ENCODE measurements at places on chromosomes 2 and 18.

- DNase-seq, result no peak
These were observed 27.5 kb downstream of the MAP3K2 start for GRCh38 chr2:127360242-127360641.

- peak; percentile 31 for DNase-seq
These were observed 90.3 kb upstream of the TFPI start for GRCh38 chr2:187644486-187644885.

DNA sequence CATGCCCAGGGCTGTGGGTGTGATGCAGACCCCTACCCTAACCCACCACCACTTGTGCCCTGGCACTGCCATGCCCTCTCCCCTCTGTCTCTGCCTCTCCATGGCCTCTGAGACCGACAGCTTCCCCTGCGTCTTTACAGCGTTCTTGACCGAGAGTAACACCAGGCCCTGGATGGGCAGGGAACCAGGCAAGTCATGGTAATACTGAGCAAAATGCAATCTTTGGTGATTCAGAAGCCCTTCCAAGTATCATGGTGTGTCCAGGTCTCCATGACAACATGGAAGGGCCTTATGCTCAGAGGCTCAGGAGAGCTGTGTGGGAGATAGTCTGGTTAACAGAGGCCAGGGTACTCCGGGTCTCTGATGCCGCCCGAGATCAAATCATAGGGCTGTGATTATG lies 176.1 kb downstream of the KLHL29 start:
- no peak for DNase-seq

DNA sequence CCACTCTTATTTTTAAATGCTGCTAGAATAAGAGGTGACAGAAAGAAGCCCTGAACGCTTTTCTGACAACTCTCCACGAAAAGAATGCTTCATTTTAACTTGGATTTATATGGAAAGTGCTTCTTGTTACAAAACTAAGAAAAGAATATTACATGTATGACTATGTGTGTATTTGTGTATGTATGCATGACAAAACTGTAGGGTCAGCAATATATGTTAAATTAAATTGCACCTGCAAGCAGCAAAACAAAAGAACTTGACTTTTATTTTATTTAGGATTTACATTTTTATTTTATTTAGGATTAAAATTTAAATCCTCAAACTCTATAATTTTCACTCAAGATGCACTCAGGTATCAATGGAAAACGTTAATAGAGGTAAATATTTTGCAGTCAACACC lies 187.1 kb downstream of the NR4A2 start:
- no peak for DNase-seq

GRCh38 chr2:8290771-8291352 lies 391.0 kb upstream of the ID2 start:
- no peak for DNase-seq

GRCh38 chr2:149400997-149401396 lies 70.6 kb downstream of the LYPD6 start:
- DNase-seq, result peak; percentile 87

DNA sequence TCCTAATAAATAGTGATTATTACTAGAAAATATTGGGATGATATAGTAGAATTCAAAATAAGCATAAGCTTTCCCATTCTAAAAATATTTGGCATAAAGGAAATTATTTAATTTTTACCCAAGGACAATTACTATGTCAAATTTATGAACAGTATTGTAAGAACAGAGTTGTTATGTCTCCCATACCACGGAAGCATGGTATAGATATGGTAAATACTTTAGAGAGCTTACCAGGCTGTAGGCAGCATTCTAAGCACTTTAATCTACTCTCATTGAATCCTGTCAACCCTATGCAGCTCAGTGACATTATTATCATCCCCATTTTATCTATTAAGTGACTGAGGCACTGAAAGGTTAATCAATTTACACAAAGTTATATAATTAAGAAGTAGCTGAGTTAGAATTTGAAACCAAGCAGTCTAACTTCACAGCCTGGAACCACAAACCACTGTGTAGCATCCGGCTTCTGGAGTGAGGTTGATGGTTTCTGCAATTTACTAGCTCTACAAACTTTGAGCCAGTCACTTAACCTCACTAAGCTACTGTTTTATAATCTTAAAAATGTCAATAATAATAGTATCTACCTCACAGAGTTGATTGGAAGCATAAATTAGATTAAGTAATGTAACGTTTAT lies 323.7 kb downstream of the ARHGAP15 start:
- DNase-seq, result no peak

DNA sequence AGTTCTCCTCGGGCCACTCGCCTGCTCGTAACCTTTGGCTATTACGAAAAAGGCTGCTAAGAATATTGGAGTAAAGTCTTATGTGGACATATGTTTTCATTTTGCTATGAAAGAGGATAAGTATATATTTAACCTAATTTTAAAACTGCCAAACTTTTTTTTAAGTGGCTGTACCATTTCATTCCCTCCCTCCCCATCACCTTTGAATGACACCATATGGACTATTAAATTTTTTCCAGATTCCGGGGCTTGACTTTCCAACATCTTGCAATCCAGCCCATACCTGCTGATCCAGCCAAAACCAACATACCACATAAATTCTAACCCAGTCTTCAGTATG lies 31.5 kb downstream of the REEP1 start:
- no peak for DNase-seq

DNA sequence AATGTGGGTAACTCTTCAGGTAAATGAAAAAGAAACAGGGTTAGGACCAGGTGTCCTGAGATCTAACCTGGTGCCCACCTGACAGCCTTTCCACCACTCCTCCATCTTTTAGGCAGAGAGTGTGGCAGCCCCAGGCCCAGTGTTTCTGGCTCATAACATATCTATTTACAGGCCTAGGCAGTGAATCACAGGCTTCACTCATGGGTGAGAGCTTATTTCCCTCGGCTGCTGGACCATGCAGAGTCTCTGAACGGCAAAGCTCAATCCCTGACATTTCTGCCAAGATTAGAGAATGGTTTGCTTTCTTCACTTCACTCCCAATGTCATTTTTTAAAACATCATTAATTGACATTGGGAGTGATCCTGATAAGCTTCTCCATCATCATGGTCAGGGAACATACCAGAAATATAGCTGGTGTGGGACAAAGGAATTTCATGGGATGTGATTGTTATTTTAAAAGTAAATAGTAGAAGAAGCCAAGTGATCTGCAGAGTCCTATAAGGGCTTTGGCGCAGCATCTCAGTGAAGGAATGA lies 323.9 kb downstream of the SETBP1 start:
- no peak for DNase-seq

- peak; percentile 54 for DNase-seq
These were observed 865.1 kb upstream of the VRK2 start for GRCh38 chr2:57181315-57182038.

DNA sequence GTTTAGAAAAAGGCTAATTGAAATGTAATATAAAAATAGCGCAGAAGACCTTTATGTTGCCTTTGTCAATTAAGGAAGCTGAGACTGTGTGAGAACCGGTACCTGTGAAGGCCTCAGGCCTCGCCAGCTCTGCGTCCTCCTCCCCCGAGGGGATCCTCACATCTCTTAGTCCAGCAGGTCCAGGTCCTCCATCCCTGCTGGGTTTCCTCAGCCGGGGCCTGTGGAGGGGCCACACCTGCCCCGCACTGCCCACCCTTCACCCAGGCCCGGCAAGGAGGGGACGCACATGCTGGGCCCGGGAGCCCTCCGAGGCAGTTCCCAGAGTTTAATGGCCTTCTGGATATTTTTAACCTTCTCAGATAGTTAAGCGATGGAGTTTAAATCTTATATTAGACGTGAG lies 3.5 kb downstream of the KCNG2 start:
- no peak for DNase-seq
